ENCODE measurements at places on chromosomes 4 and X. TPM values are rescaled to one million over a fixed set of nuclear protein-coding genes. Genes with fewer than 3 reads are reported as not detected.

The JCHAIN gene
- not detected for total RNA-seq

The BEX1 gene
- total RNA-seq = 172 TPM

The AKAP14 gene
- 5.1 TPM for total RNA-seq

The USP26 gene
- total RNA-seq = not detected

The AGTR2 gene
- 0.23 TPM for total RNA-seq

Data from diencephalon (tissue), 1 donor.